ENCODE measurements at places on chromosomes 3 and 15.

DNA sequence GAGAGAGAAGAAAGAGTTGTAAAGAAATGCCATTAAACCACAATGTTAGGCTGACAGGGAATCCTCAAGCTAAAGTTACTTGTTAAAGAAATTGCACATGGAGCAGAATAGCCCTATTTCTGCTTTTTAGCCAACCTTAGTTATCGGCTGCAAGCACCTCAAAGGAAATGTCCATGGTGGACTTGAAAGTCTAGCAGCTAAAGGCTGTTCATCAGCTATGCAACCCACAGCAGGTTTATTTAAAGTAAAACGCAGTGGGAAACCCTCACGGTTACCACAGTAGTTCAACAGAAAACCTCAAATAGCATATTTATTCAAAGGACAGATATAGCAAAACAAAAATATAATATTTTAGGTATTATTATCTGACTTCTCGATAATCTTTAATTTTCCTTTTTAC is 967.2 kb downstream of the IGSF11 start:
- DNase-seq, result no peak

GRCh38 chr3:78726545-78726944 is 1041.3 kb downstream of the ROBO1 start:
- DNase-seq, result no peak

- DNase-seq, result no peak
Observed at GRCh38 chr3:187044206-187044605, 95.1 kb downstream of the RPL39L start.

DNA sequence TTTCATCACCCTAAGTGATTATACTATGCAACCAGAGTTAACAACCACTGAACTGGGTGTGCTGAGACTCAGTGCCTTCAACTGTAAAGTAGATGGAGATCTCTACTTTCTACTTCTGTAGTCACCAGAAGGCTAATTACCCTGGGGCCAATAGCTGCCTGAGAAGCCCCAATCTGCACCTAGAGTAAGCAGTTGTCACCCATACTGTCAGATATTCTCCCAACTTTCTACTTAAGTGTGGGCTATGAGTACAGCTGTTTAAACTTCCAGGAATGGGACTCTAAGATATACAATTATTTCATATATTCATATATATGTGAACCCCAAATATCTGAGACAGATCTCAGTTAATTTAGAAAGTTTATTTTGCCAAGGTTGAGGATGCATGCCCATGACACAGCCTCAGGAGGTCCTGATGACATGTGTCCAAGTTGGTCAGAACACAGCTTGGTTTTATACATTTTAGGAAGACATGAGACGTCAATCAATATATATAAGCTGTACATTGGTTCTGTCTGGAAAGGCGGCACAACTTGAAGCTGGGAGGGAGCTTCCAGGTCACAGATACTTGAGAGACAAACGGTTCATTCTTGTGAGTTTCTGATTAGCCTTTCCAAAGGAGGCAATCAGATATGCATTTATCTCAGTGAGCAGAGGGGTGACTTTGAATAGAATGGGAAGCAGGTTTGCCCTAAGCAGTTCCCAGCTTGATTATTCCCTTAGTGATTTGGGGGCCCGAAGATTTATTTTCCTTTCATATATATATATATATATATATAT is 41.9 kb downstream of the CCNL1 start:
- DNase-seq, result no peak

GRCh38 chr15:49620199-49620598 is 419 bp downstream of the FAM227B start:
- no peak for DNase-seq

DNA sequence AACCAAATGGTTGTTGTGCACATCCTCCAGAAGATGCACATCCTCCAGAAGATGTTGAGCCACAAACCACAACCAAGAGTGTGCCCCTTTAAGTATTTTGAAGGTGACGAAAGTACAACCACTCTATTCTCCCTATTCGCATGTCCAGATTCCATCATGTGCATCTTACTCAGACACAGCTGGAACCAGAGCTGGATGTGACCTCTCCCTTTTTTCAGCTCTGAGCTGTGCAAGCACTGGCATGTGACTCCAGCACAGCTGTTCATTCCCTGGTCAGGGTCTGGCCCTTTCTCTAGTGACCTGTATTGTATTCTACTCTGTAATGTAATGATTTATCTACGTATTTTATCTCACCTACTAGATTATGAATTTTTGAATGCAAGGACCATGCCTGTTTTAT is 29.3 kb upstream of the DLG1 start:
- DNase-seq, result no peak

DNA sequence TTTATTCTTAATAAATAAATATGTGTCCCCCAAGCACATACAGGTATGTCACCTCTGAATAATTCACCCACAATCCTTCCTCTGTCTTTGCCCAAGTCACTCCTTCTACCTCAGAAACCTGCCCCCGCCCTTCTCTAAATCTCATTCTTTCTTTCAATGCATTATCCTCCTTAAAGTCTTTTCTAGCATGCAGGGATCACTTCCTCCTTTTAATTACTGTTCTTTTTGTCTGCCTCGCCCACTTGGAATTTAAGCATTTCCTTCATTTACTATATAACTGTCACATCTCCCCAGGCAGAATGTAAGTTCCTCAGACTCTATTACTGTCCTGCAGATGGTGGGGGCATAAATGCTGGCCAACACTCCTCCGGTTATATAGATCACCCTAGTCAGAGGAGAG is 7.8 kb downstream of the CCDC80 start:
- no peak for DNase-seq

DNA sequence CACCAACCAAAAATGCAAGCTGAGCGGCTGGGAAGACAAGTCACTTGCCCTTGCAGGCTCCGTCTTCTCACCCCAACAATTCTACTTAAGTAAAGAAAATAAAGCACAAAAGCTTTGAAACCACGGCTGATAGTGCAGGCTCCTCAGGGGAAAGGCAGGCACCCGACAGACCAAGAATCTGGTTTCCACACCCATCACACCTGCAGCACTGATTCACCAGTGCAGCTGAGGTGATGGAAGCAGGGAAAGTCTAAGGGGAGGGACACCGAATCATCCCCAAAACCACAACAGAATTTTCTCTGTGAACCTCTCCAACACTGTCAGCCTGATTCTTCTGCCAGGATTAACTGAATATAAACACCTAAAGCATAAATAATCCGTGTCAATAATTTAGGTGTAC is 62.0 kb upstream of the NSMCE3 start:
- DNase-seq, result no peak

DNA sequence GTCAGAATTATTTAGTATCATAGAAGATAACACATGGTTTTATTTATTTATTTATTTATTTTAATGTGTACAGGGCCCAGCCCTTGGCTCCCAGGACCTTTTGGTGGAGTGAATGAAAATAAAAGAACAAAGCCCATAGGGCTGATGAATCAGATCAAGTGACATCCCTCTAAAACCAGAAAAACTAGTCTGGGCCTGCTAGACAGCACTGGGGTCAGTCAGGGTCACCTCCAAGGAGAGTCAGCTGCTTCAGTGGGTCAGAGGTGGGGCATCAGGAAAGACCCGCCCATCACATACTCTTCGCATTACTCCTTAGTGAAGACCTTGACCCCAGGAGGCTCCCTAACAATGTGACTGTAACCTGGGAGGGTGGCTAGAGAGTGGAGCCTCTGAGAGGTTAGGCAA is 12.8 kb downstream of the PPCDC start:
- no peak for DNase-seq

- DNase-seq, result no peak
Observed at GRCh38 chr3:63861306-63861705, 2.3 kb downstream of the THOC7 start.

- DNase-seq, result no peak
Observed at GRCh38 chr3:62614527-62614926, 241.2 kb upstream of the FEZF2 start.

DNA sequence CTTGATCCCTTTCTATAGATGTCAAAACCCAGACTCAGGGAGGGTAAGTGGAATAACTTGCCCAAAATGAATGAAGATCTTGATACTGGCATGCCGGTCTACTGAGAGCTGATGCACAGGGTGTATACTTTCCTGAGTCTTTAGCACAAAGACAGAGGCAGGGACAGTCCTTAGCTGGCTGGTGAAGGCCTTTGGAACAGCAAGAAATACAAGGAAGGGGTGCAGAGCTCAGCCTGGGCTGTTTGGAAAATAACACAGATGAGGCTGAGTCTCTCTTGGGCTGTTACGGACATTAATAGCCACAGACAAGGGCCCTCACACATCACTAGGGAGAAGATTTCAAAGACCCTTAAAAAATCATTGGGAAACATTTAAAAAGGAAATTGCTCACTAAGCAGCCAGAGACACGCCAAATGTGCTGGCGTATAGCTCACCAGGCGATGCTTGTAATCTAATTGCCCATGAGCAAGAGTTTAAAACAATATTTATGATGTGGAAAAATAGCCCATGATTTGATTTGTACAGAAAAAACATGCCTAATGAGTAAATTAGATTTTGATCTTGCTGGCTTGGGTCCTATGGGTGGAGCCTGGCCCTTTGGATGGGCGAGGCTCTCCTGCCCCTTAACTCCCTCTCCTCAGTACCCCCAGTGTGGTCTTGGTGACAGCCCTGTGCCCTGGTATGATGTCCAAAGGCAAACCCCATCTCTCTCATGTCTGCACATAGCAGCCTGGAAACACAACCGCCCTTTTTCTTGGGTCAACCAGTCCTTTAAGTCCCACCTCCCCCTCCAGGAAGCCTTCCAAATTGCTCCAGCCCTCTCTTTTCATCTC is 81.8 kb upstream of the MRPS22 start:
- DNase-seq, result no peak

- DNase-seq, result no peak
Observed at GRCh38 chr3:114469070-114469469, 175.2 kb downstream of the TIGIT start.

- no peak for DNase-seq
Observed at GRCh38 chr15:39774688-39775267, 7.9 kb downstream of the FSIP1 start.

- no peak for DNase-seq
Observed at GRCh38 chr3:156381253-156381652, 173.7 kb downstream of the SSR3 start.

DNA sequence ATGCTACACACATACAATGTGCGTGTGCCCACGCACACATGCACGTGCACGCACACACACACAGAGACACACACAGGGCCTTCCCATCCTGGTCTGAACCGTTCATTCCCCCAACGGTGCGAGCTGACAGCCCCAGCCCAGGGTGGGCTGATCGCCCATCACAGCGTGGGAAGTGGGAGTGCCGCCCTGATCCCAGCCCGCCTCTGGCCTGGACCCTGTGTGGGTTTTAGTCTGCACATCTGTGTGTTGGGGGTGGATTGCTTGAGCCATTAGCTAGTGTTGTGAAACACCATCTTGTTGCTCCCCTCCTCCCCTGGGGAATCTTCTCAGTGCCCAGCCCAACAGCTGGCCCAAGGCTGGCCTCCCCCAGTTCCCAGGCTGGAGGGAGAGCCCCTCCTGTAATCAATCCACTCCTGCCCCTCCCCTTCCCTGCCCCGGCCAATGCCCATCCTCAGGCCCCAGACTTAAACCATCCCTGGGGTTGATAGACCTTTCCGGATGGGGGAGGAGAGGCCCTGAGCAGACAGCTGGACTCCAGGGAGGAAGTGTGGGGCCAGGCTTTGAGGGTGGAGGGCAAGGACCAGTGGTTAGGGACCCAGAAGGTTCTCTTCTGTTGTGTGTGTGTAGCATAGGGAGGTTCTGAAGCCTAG is 8.3 kb downstream of the SEMA3G start:
- no peak for DNase-seq

DNA sequence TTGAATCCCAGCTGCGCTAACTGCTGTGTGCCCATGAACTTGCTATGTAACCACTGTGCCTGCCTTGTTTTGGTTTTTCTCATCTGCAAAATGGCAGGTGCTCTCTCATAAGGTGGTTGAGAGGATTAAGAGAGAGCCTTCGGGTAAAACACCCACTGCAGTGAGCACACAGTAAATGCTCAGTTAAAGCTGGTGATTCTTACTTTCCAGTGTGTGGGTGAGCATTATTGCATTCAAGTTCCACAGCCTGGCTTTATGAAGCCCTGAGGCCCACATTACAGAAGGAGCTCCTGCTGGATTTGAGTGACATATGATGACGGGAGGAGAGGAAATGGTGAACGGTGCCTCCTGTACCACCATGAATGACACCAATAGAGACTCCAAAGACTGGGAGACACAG is 83.5 kb upstream of the SEC13 start:
- no peak for DNase-seq

- no peak for DNase-seq
Observed at GRCh38 chr15:80754014-80754413, 25.2 kb upstream of the CEMIP start.

- no peak for DNase-seq
Observed at GRCh38 chr15:62742409-62743171, 300.0 kb upstream of the TPM1 start.

- no peak for DNase-seq
Observed at GRCh38 chr3:187997946-187998561, 155.9 kb upstream of the LPP start.

GRCh38 chr3:183911087-183911486 is 26.4 kb upstream of the PARL start:
- no peak for DNase-seq

- no peak for DNase-seq
Observed at GRCh38 chr15:39312984-39313383, 267.9 kb upstream of the THBS1 start.

DNA sequence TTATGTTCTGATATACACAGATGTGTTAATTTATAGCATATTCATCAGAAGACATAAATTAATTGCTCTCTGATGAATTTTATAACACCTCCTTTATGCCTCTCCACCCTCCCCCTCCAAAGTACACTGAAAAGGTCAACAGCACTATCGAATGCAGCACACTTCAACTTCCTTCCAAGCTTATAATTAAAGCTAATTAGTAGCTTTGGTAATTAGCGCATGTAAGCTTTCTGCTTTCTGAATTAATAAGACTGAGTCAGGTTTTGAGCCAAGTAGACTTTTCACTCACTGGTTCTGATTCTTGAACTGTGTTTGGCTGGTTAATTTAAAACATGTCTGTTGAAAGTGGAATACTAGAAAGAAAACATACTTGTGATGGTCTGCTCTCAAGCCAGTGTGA is 760.8 kb upstream of the CFAP20DC start:
- no peak for DNase-seq

GRCh38 chr3:146110161-146110560 is 50.8 kb downstream of the PLOD2 start:
- DNase-seq, result no peak

- DNase-seq, result no peak
Observed at GRCh38 chr3:160098261-160098908, 109.8 kb downstream of the IL12A start.

GRCh38 chr15:51842852-51843737 is 13.6 kb downstream of the TMOD3 start:
- DNase-seq, result no peak

Data from activated CD8-positive, alpha-beta memory T cell treated with anti-CD3 and anti-CD28 coated beads for 4 hours (primary cell).